Activated naive CD4-positive, alpha-beta T cell treated with anti-CD3 and anti-CD28 coated beads for 36 hours (primary cell): ENCODE measurements at places on chromosomes 1 and 21.

- no peak for DNase-seq
These were observed 13.4 kb upstream of the ASCL5 start for GRCh38 chr1:201140235-201140940.

- DNase-seq: no peak
These were observed 148.4 kb downstream of the CD247 start for GRCh38 chr1:167369933-167370332.

GRCh38 chr1:214415131-214415530 lies 134.2 kb downstream of the SMYD2 start:
- DNase-seq: no peak

GRCh38 chr1:42177541-42177981 lies 13.0 kb upstream of the GUCA2A start:
- DNase-seq: no peak

DNA sequence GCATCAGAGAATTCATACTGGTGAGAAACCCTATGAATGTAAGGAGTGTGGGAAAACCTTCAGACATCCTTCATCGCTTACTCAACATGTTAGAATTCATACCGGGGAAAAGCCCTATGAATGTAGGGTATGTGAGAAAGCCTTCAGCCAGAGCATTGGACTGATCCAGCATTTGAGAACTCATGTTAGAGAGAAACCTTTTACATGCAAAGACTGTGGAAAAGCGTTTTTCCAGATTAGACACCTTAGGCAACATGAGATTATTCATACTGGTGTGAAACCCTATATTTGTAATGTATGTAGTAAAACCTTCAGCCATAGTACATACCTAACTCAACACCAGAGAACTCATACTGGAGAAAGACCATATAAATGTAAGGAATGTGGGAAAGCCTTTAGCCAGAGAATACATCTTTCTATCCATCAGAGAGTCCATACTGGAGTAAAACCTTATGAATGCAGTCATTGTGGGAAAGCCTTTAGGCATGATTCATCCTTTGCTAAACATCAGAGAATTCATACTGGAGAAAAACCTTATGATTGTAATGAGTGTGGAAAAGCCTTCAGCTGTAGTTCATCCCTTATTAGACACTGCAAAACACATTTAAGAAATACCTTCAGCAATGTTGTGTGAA lies 12.8 kb downstream of the ZFP69B start:
- DNase-seq: no peak

DNA sequence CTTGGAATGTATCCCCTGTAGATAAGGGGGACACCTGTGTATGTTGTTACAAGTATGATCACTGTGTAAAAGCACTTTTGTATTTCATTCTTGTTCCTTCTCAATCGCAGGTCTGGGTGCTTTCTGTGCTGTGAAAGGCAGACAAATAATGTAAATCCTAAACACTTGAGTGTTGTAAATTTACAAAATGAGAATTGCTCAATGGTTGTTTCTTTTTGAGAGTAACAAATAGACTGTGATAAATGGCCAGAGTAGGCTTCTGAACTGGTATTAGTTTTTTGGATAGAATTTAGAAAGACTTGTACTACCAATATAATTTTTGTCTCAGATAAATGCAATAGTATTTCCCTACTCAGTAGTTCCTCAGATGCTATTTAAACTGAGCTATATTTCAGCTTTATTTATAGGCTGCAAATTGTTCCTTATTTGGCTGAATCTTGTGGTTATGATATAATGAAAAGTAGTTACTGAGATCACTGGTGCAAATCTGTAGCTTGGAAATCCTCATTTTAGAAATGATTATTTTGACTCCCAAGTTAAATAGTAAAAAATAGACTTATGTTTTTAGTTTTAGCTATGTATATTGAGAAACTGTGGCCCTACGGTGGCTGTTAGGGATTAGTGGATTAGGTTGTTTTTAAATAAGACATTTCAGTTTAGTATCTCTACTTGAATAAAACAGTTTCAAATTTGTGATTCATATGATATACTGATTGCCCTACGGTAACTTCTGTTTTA lies 9.2 kb downstream of the BACH1 start:
- no peak for DNase-seq

GRCh38 chr1:39214021-39214713 lies 9.7 kb downstream of the MACF1 start:
- DNase-seq: no peak

- no peak for DNase-seq
These were observed 14.2 kb upstream of the NIBAN1 start for GRCh38 chr1:184988506-184988905.

DNA sequence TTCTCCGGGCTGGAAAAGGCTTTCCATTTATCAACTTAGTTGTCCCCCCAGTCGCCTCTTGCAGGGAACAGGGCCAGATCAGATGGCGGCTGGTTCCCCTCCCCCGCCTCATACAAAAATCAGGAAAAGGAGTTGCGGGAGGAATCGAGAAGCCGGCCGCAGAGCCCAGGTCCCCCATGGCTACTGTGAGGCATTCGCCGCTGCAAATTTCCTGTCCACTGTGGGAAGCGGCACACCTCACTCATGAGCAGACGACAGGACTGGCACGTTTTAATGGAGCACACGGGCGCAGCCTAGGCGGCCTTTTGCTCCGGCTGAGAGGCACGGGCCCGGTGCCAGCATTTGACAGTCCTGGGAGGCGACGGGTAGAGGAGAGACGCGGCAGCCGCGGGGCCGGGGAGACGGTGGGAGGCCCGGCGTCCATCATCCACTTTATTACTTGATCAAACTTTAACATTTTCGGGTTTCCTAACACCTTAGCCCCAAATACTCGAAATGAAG lies 1.1 kb downstream of the GNG4 start:
- no peak for DNase-seq

GRCh38 chr1:164589961-164590507 lies 31.1 kb downstream of the PBX1 start:
- DNase-seq: no peak

- no peak for DNase-seq
These were observed 3.0 kb upstream of the TSPAN1 start for GRCh38 chr1:46171871-46172270.

GRCh38 chr1:209652873-209653401 lies 712 bp upstream of the LAMB3 start:
- peak; percentile 85 for DNase-seq

- DNase-seq: no peak
These were observed 647 bp downstream of the SDHB start for GRCh38 chr1:17053086-17053684.

GRCh38 chr1:74763807-74764206 lies 30.9 kb downstream of the TYW3 start:
- DNase-seq: no peak

GRCh38 chr1:7646981-7647901 lies 123.9 kb upstream of the VAMP3 start:
- peak; percentile 76 for DNase-seq

GRCh38 chr1:155859881-155860871 lies 809 bp downstream of the SYT11 start:
- DNase-seq: peak; percentile 66
